A549 treated with RU486 at 1 μM for 4 hours (cell line): ENCODE measurements at places on chromosomes 6 and 20. TPM values are rescaled to one million over a fixed set of nuclear protein-coding genes. Genes with fewer than 3 reads are reported as not detected.

Gene SYCP2L
- total RNA-seq: 1.4 to 2.6 TPM (median 1.6 TPM) in 5 replicates

Gene KIF25
- 0.14 TPM in 1 of 5 replicates, not detected in the others for total RNA-seq

Gene GRM1
- total RNA-seq: 0.05 to 0.08 TPM (median 0.06 TPM) in 4 of 5 replicates, not detected in the other

Gene BRPF3
- 10.1 to 12.2 TPM (median 11.1 TPM) in 5 replicates for total RNA-seq

Gene KCNS1
- total RNA-seq: not detected in 5 replicates

Gene NHLRC1
- 1.1 to 2.2 TPM (median 1.7 TPM) in 5 replicates for total RNA-seq

Gene SOX18
- 1.3 to 2.8 TPM (median 2.5 TPM) in 5 replicates for total RNA-seq

Gene ZNF831
- total RNA-seq: not detected in 5 replicates

Gene TOMM34
- total RNA-seq: 40.7 to 48.2 TPM (median 41.1 TPM) in 5 replicates

Gene VNN1
- total RNA-seq: 0.06 to 0.13 TPM (median 0.07 TPM) in 5 replicates

Gene SLC22A2
- 0.10 to 0.23 TPM in 2 of 5 replicates, not detected in the others for total RNA-seq
